Effector CD4-positive, alpha-beta T cell (primary cell): ENCODE measurements at places on chromosomes 12 and 14.

DNA sequence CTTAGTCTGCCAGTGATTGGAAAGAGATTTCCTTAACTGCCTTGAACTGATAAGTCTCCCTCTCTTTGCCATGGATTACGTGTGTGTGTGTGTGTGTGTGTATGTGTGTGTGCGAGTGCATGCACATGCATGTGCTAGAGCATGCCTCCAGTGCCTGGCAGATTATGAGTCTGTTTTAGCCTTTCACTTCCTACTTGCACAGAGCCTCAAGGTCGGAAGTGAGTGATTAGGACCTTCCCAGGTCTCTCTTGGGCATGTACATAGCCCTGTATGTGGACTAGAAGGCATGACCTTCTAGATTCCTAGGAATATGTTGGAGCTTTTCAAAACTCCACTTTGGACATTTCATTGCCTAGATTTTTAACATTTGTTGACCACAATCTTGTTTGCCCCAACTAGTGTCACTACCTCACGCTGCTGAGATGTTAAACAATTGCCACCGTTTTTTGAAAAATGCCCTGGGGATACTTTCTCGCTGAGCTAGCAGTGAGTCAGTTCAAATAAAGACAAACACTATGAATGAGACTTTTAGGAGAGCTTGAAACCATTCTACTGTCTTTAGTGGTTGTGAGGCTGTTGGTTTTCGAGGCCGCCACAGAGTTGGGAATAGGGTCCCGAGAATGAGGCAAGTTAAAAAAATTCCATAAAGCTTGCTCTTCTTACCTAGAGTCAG lies 28.2 kb downstream of the KIAA0586 start:
- no peak for DNase-seq

- peak; percentile 6 for DNase-seq
Observed at GRCh38 chr14:64502456-64502855, 1.2 kb downstream of the ZBTB25 start.

GRCh38 chr12:80847575-80847974 lies 90.2 kb downstream of the LIN7A start:
- DNase-seq: no peak

- DNase-seq: no peak
Observed at GRCh38 chr14:36315159-36315853, 5.1 kb downstream of the MBIP start.

GRCh38 chr14:70744641-70745040 lies 64.7 kb downstream of the MAP3K9 start:
- no peak for DNase-seq
